ENCODE measurements at places on chromosomes 7 and 10.

GRCh38 chr7:19754521-19755116 is 18.8 kb downstream of the TMEM196 start:
- no peak for DNase-seq

DNA sequence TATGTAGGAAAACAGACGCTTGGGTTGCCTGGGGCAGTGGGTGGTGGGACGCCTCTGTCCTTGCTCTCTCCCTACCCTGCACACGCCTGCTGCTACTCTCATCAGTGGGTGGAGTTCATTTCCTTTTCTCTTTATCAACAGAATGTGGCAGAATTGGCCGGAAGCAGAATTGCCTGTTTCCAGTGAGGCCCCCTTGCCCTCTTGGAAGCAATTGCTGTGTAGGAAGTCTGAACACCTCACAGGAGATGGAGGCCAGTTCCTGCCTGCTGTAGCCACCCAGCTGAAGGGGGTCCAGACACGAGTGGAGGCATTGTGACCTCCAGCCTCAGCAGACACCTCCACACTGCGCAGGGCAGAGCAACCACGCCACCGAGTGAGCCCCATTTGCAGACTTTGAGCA is 331.6 kb upstream of the ZNF32 start:
- DNase-seq: no peak

GRCh38 chr7:46197785-46198540 is 276.9 kb upstream of the IGFBP3 start:
- peak; percentile 61 for DNase-seq

- DNase-seq: no peak
Measured at GRCh38 chr7:132501956-132502355, 74.3 kb downstream of the PLXNA4 start.

DNA sequence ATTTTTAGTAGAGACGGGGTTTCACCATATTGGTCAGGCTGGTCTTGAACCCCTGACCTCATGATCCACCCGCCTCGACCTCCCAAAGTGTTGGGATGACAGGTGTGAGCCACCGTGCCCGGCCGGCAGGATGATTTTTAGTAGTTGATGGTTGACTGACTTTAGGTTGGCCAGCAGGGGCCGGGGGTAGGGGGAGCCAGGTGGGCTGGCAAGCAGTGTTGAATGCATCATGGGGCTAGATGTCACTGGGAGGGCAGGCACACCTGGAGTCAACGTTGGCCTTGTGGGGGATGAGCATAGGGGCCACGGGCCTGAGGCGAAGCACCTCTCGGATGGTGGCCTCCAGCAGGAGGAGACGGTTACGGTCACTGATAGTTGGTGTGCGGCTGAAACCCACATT is 5.0 kb downstream of the CYP17A1 start:
- no peak for DNase-seq

DNA sequence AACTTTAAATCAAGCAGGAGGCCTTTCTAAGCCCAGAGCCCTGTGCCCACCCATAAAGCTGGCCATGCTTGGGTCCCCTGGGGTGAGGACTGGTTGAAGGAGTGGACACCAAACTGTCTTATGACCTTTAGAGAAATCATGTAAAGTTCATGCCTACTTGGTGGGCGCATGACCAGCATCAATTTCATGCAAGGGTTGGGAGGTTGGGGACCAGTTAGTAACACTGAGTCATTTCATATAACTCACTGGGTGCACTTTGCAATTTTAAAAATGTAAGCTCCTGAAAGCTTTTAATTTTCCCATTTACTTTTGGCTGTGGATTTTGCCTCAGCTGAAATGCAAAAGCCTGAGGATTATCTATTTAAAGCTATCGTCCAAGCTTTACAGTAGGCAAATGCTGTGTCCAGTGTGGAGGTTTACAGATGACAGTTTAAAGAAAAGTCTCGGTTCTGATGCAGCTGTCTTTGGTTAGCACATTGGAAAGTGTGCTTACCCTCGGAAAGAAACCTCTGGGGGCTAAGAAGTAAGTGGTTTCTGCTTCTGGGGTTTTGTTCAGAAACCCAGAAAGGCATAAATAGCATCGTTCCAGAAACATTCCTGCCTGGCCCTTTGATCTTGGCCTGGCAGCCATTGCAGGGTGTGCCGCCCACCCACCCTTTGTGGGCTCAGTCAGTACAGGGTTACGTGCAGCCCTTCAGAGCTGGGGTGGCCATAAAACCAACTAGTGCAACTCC is 48.8 kb upstream of the CHST15 start:
- DNase-seq: peak; percentile 41

- DNase-seq: no peak
Measured at GRCh38 chr10:87038786-87039185, 18.7 kb downstream of the FAM25A start.

- no peak for DNase-seq
Measured at GRCh38 chr10:8544057-8544380, 489.5 kb downstream of the GATA3 start.

- DNase-seq: peak; percentile 42
Measured at GRCh38 chr7:40329601-40330153, 194.9 kb downstream of the SUGCT start.

DNA sequence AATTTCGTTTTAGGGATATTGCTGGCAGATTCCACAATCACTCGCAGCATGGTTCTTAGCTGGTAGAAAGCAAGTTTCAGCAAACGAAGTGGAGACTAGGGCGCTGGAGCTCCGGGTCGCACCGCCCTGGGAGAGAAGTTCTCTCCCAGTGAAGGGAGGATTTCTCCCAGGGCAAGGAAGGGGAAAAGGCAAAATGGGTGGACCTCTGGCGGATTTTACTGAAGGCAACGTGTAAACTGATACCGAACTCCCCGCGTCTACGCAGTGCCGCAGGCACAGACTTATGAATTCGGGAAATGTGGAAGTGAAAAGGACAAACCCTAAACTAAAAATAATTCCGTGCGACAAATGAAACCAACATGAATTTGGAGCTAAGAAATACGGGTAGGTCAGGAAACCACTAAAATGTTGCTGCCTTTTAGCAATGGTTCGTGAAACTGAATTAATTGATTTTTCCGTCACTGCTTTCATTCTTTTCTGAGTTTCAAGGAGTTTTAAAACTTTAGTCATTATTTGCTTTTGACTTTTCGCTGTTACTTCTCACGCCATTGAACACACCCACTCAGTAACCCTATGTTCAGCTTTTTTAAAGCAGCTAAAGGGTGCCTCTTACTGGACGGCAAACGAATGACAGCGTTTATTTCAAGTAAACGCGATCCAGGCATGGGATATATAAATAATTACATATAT is at the start of gene MYOF:
Gene MYOF (minus strand): TSS at position 190 of the 690 bp plus-strand sequence. CDS start 140 bp downstream, at position 50.
- DNase-seq: peak; percentile 84

DNA sequence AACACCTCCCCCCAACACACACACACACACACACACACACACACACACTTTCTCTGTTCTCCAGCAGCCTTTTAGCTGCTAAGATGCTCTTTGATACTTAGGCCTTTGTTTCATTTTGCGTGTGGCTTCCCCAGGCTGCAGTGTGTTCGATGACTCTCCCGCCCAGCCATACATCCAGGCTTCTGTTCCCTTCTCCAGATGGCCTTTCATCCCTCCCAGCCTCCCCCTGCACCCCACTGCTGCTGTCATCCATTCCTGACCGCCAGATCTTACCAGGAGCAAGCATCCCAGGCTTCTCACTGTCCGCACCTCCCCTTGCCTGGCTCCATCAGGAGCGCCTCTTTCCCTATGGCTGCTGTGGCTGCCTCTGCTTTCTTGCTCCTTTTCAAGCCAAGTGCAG is 77.8 kb upstream of the PPIF start:
- DNase-seq: no peak

GRCh38 chr10:58384544-58384998 is 639 bp upstream of the TFAM start:
- DNase-seq: no peak

DNA sequence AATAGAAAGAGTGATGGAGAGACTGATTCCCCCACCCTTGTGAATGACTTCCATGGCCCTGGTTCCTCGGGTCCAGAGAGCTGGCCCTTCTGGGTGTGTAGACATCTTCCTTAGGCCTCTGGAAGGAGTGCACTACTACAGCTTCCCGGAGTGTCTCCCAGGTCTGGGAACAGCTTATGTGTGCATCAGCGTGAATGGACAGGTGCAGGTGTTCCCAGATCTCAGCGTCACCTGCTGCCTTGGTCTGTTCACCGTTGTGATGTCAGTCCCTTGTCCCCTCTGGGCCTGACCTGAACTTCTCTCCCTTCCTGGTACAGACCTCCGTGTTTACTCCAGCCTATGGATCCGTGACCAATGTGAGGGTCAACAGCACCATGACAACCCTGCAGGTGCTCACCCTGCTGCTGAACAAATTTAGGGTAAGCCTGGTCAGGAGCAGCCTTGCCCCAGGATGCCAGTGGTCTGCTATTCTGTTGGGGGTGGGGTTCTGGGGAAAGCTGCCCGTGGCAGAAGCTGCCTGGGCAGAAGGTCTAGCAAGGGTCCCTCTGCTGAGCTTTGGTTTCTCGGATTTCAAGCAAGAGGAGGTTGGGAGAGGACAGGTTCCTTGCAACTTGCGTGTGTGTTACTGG is 10.5 kb upstream of the DEPP1 start:
- peak; percentile 35 for DNase-seq

DNA sequence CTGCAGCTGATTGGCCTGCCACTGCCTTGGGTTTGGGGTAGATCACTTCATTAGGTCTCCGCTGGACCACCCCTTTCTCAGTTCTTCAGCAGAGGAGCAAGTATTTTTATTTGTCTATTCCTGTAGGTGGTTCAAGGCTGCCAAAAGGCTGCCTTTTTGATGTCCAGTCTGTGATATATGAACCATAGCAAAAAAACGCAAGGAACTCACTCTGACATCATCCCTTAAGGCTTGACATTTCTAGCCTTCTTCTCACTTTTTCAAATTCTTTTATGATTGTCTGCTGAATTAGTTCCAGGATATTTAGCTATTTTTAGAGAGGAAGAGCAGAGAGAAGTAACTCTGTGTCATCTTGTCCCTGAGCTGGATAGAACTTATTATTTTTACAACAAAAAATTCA is 269.2 kb downstream of the BAMBI start:
- DNase-seq: no peak

- DNase-seq: no peak
Measured at GRCh38 chr7:14048889-14049288, 59.4 kb upstream of the ETV1 start.

DNA sequence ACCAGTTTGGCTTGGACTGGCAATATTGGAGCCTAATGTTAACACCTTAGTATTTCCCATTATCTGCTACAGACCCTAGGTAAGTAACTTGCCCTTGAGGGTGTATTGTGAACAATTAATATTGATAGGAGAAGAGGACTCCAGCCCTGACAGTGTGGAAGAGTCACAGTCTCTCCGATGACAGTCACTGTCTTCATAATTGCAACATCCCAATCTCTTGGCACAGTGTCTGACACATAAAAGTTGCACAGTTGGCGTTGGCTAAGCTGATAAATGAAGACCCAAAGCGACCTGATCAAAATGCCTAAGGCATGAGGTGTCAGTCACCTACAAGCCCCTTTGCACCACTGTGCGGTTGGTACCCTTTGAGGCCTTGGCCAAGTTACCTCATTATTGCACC is 154.7 kb upstream of the AOAH start:
- no peak for DNase-seq

- DNase-seq: no peak
Measured at GRCh38 chr10:49115796-49116508, 630 bp upstream of the VSTM4 start.

DNA sequence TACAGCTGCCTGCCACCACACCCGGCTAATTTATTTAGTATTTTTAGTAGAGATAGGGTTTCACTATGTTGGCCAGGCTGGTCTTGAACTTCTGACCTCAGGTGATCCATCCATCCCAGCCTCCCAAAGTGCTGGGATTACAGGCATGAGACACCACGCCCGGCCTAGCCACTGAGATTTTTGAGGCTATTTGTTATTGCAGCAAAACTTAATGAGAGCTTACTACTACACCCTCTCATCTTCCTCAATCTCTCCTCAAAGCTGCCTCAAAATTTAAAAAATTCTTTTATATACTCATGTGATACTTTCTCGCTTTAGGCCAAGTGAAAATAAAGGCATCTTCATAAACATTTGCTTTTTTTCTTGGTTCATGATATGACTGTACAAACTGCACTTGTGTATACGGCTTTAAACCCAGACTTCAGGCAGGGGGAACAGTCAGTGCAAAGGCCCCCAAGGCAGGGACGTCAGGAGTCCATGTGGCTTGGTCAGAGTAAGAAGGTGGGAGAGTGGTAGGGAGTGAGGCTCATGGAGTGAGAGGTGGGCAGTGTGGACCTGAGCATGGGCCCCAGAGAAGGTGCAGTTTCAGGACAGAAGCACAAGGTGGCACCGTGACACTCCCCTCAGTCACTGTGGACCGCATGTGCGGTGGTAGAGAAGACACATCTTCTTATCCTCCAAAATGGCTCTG is 55.5 kb downstream of the SYPL1 start:
- DNase-seq: peak; percentile 80

- no peak for DNase-seq
Measured at GRCh38 chr7:12965767-12966166, 278.3 kb downstream of the ARL4A start.

DNA sequence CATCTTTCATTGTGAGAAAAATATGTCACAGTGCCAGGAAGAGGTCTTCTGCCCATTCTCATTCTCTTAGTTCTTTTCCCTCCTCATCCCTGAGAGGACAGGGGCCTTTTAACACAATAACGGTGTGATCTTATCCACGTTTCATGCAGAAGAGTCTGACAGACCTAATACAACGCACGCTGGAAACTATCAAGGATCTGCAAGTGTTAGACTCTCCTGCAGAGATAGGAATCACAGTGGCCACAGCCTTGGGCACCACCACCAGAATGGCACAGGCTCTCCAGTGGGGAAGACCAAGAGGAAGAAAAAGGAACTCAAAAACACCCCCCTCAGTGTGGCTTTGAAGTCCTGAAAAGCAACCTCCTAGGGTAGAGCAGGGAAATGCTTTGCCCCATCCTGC is 72.6 kb upstream of the LAMB4 start:
- DNase-seq: no peak

DNA sequence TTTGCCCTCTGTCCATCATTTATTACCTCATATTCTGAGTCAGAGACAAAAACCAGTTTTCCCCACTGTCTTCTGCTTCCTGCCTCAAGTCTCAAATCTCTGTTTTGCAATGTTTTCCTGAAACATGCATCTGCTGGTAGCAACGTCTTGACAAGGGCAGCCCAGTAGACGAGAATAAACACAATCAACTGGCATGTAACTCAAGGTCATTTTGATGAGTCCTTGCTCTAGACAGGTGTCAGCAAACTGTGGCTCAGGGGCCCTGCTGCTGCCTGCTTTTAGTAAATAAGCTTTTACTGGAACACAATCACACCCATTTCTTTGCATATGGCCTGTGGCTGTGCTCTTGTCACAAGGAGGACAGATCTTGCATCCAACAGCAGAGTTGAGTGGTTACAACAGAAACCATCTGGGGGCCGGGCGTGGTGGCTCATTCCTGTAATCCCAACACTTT is 59.8 kb downstream of the ITIH5 start:
- DNase-seq: no peak

DNA sequence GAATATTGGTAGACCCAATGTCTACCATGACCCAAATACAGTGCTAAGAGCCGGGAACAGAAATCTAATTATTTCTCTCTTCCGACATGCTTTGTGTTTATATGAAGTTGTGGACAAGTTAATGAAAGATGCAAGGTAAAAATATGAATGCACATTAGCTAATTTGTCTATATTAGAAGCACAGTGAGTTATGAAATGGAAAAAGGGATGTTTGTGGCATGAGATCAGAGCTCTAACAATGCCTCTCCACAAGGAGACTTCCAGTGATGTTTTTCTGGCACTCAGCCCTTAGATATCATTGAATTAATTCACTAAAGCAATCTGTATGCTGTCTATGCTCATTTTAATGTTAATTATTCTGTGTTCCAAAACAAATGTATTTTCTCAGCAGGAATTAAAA is 897.2 kb downstream of the CNTNAP2 start:
- no peak for DNase-seq

- no peak for DNase-seq
Measured at GRCh38 chr7:88140947-88141346, 78.9 kb downstream of the SRI start.
